A549 treated with RU486 at 1 μM for 4 hours (cell line): ENCODE measurements at places on chromosomes 4 and X. TPM values are rescaled to one million over a fixed set of nuclear protein-coding genes. Genes with fewer than 3 reads are reported as not detected.

The FGF5 gene
- total RNA-seq = 0.06 to 0.74 TPM (median 0.34 TPM) in 5 replicates

The NXF2 gene
- total RNA-seq = not detected in 5 replicates

The QDPR gene
- total RNA-seq = 44.8 to 54.4 TPM (median 50.6 TPM) in 5 replicates

The OCIAD1 gene
- total RNA-seq = 109 to 195 TPM (median 127 TPM) in 5 replicates

The ETDB gene
- not detected in 5 replicates for total RNA-seq

The CDKL5 gene
- 2.6 to 5.6 TPM (median 4.7 TPM) in 5 replicates for total RNA-seq

The SHOX gene
- total RNA-seq = not detected in 5 replicates

The GAB1 gene
- 1.7 to 2.7 TPM (median 2.1 TPM) in 5 replicates for total RNA-seq

The NALF2 gene
- 4.8 to 5.9 TPM (median 5.5 TPM) in 5 replicates for total RNA-seq

The CPEB2 gene
- 7.1 to 12.0 TPM (median 11.5 TPM) in 5 replicates for total RNA-seq

The NLGN4X gene
- not detected in 5 replicates for total RNA-seq

The NXF2B gene
- not detected in 5 replicates for total RNA-seq

The ZDHHC15 gene
- not detected in 5 replicates for total RNA-seq

The NPY2R gene
- 0.05 to 0.09 TPM (median 0.05 TPM) in 3 of 5 replicates, not detected in the others for total RNA-seq

The CXCL3 gene
- 5.6 to 7.7 TPM (median 6.2 TPM) in 5 replicates for total RNA-seq

The NHS gene
- 2.9 to 5.9 TPM (median 5.5 TPM) in 5 replicates for total RNA-seq

The SLC38A5 gene
- 0.10 to 0.79 TPM (median 0.25 TPM) in 4 of 5 replicates, not detected in the other for total RNA-seq

The RXFP1 gene
- total RNA-seq = not detected in 5 replicates

The SYTL4 gene
- total RNA-seq = 1.9 to 2.6 TPM (median 2.2 TPM) in 5 replicates

The H2BW2 gene
- total RNA-seq = not detected in 5 replicates

The CXCR3 gene
- total RNA-seq = 0.09 to 0.19 TPM in 2 of 5 replicates, not detected in the others

The CLNK gene
- not detected in 5 replicates for total RNA-seq

The GBA3 gene
- total RNA-seq = not detected in 5 replicates
